ENCODE measurements at places on chromosomes 5 and 9.

DNA sequence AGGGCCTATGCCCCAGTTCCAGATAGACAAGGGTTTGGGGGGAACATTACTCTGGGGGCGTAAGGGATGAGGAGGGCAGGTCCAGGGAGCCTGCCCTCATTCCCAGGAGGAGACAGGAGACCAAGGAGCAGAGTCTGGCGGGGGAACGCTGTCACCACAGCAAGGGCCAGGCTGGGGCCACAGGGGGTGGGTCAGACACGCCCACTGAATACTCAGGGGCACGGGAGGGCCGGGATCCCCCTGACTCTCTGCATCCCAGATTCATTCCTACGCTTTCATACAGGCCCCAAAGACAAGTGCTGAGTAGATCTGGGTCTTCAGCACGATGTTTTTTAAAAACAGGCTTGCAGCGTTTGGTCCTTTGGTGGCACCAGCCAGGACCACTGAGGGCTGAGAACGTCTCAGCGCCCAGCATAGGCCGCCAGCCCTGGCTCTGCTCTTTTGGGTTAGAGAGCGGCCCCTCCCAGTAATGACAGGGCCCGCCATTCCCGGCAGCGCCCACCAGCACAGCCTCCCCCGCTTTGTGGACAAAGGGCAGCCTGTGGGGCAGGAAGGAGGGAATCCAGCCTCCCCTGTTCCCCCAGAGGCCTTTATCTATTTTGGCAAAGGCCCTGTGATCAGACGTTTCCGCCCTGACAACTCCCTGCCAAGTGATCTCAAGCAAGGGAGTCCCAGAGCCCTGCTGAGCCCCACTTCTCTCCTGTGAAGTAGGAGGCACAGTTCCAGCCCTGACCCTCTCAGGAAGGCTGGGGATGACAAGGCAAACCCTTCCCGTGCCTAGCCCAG, 24.9 kb downstream of the NEK6 start:
- no peak for DNase-seq

DNA sequence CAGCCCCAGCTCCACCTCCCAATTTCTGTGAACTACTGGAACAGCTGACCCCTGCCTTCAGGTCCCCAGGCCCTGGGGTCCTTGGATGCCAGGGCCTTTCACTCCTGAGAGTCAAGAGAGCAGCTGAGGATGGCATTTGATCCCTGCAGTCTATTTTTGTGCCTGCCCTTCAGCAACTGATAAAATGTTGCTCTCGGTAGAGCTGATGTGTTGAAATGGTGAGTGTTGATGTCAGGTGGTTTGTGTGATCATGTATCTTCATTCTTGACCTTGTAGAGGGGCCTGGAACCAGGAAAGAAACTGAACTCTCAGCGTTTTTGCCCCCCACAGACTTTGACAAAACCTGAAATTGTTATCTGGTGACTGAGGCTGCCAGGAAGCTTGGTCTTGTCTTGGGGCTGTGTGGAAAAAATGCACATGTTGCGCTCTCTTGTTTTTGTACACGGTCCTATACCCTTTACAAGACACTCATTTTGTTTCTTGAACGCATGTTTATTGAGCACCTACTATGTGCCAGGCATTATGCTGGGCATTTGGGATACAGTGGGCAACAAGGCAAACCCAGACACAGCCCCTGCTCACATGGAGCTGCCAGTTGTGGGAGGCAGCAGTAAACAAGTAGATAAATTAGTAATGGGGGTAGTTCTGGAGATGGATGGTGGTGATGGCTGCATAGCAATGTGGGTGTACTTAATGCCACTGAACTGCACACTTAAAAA, 78.3 kb downstream of the PPARGC1B start:
- DNase-seq, result no peak

- DNase-seq, result no peak
These were observed 647.8 kb downstream of the CDH9 start for GRCh38 chr5:26390608-26391007.

GRCh38 chr9:106312906-106313305, 550.1 kb upstream of the ZNF462 start:
- DNase-seq, result no peak

GRCh38 chr9:29974197-29974596, 2400.9 kb upstream of the C9orf72 start:
- DNase-seq, result no peak
